ENCODE measurements at places on chromosomes 6 and 20.

GRCh38 chr6:99521633-99522151 is 6.5 kb upstream of the USP45 start:
- peak; percentile 57 for DNase-seq

GRCh38 chr6:5211492-5211891 is 49.3 kb downstream of the LYRM4 start:
- DNase-seq: no peak

DNA sequence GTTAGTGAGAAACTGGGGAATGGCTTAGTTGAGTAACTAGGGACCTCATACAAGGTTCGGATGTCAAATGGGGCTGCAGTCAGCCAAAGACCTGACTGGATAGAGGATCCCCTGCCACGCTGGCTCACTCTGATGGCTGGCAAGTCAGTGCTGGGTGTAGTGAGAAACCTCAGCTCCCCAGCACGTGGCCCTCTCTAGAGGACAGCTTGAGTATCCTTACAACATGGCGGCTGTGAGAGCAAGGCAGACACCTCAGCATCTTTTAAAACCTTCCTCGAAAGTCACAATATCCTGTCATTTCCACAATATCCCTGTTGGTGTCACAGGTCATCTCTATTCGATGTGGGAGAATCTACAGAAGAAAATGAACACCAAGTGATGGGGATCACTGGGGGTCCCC is 26.7 kb upstream of the IPCEF1 start:
- no peak for DNase-seq

DNA sequence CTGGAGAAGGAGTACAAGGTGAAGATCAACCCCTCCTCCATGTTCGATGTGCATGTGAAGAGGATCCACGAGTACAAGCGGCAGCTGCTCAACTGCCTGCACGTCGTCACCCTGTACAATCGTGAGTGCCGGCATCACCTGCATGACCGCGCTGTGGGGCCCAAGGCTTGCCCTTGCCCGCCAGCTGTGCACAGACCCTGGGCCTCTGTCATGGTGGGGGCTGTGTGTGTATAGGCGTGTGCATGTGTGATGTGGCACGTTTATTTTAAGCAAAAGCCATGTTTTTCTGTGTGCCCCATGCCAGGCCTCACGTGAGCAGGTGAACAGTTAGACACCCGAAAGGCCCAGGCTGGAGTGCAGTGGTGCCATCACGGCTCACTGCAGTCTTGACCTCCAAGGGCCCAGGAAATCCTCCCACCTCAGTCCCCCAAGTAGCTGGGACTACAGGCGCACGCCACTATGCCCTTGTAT is 36.3 kb downstream of the PYGB start:
- DNase-seq: no peak

DNA sequence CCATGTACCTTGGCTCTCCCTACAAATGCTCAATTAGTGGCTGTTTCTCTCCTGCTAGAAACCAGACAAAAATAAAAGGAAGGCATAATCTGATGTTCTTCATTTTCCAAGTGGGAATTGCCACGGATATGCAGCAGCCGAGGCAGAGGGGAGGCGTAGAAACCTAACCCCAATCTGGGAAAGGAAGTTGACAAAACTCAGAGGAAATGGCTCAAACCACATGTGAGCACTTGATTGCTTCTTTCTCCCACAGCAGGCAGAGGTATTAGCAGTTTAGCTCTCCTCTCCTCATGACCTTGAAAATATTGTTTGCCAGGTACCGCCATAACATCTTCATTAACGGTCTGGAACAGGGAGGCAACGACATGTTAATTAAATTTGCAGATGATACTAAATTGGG is 3.8 kb upstream of the MLN start:
- DNase-seq: no peak

DNA sequence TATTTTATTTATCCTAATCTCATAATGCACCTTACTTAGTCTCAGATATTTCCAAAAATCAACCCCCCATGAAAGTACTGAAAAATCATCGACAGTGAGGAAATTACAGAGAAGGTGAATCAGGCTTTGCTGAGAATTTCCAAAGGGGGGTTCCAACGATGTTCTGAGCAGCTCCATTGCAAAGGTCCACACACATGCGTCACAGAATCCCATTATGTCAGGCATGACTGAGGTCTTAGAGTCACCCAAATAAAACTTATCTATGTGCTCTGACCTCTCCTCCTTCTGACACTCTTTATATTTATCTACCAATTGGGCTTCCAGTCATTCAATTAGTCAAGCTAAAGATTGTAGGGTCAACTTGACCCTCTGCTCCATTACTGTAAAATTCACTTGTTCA is 12.7 kb upstream of the LRRN4 start:
- DNase-seq: no peak

- no peak for DNase-seq
Measured at GRCh38 chr20:63759377-63759901, 19.9 kb downstream of the SLC2A4RG start.

- no peak for DNase-seq
Measured at GRCh38 chr6:47403801-47404200, 73.8 kb upstream of the CD2AP start.

- DNase-seq: no peak
Measured at GRCh38 chr6:90885611-90886056, 298.8 kb upstream of the MAP3K7 start.

- DNase-seq: peak; percentile 31
Measured at GRCh38 chr6:63649269-63649668, 13.7 kb downstream of the PHF3 start.

DNA sequence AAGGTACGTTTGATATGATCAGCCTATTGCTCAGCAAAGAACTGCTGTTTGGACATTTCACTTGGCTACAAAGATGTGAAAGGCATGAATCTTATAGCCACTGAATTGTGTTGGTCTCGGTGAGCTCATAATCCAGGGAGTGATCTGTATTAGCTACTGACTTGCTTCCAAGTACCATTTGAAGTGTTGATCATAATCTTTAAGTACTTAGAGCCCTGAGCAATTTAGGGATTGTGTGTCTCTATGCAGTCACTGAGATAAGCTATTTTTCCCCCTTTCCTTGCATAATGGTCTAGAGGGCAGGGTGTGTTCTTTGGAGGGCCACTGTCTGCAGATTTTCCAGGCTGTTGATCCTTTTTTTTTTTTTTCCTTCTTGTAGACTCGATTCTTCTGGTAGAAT is 393.6 kb downstream of the ESR1 start:
- DNase-seq: no peak

DNA sequence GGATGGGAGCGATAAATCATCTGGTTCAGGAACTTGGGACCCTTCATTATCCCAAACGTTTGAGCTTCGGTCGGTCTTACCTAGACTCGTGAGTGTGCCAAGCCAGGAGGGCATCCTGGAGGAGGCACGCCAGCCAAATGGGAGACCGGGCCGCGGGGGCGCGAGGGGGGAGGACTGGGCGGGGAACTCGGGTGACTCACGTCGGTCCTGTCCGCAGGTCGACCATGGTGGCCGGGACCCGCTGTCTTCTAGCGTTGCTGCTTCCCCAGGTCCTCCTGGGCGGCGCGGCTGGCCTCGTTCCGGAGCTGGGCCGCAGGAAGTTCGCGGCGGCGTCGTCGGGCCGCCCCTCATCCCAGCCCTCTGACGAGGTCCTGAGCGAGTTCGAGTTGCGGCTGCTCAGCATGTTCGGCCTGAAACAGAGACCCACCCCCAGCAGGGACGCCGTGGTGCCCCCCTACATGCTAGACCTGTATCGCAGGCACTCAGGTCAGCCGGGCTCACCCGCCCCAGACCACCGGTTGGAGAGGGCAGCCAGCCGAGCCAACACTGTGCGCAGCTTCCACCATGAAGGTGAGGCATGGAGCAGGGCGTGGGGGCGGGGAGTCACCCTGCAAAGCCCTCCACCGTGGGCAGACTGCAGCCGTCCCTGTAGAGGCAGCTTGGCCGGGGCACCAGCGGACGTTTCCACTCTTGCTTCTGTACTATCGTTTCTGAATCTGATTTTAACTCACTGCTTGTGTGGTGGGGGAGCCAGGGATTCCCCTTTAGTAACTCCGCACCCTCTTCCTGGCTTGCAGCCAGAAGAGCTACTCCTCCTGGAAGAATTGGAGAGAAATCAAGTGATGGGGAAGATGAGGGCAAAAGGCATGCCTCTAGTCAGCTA is 2.7 kb downstream of the BMP2 start:
- DNase-seq: no peak

DNA sequence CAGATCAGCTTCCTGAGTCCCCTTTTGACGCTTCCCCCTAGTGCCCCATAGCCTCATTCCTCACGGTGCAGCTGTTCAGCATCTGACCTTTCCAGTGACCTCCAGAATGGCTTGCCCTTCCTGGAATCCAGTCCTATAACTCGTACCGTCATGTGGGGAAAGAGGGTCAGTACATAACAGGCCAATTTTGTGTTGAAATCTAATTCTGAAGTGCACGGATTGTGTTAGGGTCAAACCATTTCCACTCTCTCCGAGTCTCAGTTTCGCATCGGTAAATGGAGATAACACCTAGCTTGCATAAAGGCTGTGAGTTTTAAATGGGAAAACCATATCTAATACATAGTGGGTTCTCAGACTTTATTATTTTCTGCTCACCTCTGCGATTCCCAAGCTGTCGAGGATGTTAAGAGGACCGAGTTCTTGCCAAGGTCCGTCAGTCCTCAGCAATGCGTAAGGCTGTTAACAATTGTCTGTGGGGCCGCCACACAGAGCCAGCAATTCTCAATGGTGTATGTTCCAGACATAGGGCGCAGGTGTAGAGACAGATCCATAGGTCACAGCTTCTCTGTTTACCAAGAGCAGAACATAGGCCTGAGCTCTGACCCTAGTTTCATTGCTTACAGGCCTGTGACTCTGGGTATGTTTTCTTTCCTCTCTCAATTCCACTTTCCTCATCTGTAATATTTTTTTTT is 45.5 kb upstream of the CCR6 start:
- no peak for DNase-seq

DNA sequence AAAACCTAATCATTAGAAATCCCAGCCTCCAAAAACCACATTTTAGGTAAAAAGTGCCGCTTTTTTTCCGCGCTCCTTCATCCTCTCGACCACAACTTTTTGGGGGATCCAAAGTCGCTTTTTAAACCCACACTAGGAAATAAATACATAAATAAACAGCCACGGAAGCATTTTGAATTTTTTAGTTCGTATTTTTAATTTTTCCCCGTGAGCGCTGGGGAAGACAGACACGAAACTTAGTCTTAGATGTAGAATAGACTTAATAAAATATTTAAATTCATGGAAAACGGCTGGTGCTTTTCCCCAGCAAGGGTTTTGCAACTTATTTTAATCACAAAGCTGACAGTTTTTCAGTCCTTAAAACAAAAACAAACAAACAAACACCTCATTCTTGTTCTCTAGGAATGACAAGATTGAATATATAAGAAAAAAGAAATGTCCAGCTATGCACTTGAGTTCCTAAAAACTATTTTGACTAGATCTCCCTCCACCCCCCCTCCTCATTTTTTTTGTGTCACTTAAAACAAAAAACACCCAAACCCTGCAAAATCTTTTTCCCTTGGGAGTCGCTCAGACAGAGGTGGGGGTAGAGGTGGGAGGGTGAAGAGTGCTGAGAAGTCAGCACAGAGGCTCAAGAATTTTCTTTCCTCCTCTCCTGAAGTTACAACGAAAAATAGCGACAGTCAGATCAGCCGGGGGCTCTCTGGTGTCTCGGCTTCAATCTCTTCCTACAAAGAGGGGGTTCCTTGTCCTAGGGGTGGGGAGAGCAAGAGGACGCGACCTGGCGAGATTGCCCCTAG is 43.4 kb upstream of the SUPT3H start:
- DNase-seq: peak; percentile 42

GRCh38 chr20:44087857-44088120 is 99.2 kb downstream of the JPH2 start:
- DNase-seq: no peak

DNA sequence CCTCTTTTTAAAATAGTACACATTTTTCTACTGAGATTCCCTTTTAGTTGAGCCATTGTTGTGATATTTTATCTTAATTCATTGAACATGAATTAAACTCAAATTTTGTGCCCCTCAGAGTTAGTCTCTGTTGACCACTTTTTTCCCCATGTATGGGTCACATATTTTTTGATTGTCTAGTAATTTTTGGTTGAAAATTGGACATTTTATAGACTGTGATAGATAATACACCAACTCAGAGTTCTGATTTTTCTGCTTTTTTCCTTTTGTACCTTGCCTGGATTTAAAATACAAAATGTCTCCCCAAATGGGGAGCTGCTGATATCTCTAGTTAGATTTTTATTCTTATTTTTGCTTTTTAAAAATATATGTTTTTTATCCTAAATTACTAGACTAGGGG is 291.8 kb upstream of the CITED2 start:
- no peak for DNase-seq

DNA sequence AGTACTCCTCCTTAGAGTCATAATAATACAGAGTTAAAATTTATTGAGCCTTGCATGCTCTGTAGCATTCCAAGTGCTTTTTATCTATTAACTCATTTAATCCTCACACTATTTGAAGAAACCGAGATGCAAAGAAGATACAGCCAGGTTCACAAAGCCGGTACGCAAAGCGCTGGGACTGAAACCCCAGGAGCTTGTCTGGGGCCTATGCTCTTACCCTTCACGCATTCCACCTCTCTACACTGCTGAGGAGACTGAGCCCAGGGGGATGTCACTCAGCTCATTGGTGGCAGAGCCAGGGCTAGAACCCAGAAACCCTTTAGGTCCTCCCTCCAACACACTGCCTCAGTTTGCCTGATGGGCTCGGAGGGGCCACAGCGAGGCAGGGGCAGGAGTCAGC is 19.7 kb upstream of the MRPS18A start:
- no peak for DNase-seq

- no peak for DNase-seq
Measured at GRCh38 chr6:34961574-34961973, 72.5 kb downstream of the ANKS1A start.

- DNase-seq: no peak
Measured at GRCh38 chr20:6855796-6856195, 88.3 kb downstream of the BMP2 start.

DNA sequence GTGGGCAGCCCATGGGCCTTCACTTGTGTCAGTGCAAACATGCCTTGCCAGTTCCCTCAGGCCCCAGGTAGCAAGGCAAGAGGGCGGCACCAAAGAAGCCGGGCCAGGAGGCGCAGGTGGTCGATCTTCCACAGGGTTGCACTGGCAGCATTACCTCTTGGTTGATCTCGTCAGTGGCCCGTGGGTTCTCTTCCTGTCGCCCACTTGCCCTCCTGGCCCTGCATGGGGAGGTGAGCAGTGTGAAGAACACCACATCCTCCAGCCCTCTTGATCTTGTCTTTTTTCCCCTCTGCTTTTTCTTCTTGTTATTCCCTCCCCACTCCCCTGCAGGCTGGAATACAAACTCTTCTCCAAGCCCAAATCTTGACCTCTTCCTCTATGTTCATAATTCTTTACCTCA is 3.0 kb upstream of the CST11 start:
- DNase-seq: no peak

- DNase-seq: no peak
Measured at GRCh38 chr6:64664480-64664879, 1028.9 kb downstream of the PHF3 start.

GRCh38 chr6:10520468-10520867 is 683 bp upstream of the GCNT2 start:
- no peak for DNase-seq

GRCh38 chr20:38829296-38829875 is 23.9 kb downstream of the PPP1R16B start:
- no peak for DNase-seq
